Calu3 (cell line): ENCODE measurements at places on chromosomes 12 and 14.

- H3K36me3 ChIP-seq: peaks cover 25% of the 10 kb centered on the region
- no peak for DNase-seq
- H3K4me1 ChIP-seq: peaks cover 46% of the 10 kb centered on the region
- H3K27ac ChIP-seq: no peak overlapping the region
Measured at GRCh38 chr12:51954561-51955361, 3.3 kb downstream of the ACVR1B start.

DNA sequence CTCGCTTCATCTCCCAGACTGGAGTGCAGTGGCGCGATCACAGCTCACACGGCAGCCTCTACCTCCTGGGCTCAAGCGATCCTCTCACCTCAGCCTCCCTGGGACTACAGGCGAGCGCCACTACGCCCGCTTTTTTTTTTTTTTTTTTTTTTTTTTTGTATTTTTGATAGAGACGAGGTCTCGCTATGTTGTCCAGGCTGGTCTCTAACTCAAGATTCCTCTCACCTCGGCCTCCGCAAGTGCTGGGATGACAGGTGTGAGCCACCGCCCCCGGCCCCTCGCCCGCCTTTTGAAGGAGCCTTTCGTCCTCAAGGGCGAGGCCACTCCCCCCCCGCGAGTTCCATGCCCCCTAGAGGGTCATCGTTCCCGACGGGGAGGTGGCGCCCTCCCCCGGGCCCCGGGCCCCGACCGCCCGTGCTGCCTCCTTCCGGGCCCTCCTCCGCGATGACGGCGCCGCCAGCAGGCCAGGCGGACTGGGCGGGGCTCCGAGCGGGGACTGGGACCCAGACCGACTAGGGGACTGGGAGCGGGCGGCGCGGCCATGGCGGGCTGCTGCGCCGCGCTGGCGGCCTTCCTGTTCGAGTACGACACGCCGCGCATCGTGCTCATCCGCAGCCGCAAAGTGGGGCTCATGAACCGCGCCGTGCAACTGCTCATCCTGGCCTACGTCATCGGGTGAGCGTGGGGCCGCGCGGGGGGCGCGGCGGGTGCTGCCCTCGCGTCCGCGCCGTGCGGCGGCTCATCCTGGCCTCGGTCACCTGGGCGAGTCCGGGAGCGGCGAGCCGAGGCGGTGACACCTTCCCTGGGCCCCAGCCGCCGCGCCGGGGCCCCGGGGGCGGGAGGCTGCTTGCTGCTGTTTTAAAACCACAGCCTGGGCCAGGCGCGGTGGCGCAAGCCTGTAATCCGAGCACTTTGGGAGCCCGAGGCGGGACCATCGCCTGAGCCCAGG lies at the start of gene P2RX4:
P2RX4 (plus strand) TSS at position 506 of the 949 bp plus-strand sequence; CDS start at position 542, 36 bp downstream.
- peak within 1 kb of the TSS; percentile 66 for H3K27ac ChIP-seq
- H3K27me3 ChIP-seq: no peaks in the 10 kb centered on the region
- H3K36me3 ChIP-seq: peaks cover 16% of the 10 kb centered on the region
- peak; percentile 92 for DNase-seq

- no peaks in the 10 kb centered on the region for H3K27me3 ChIP-seq
- peaks cover 8% of the 10 kb centered on the region for H3K4me1 ChIP-seq
- no peaks in the 10 kb centered on the region for H3K36me3 ChIP-seq
Measured at GRCh38 chr12:89977405-89978085, 268.9 kb upstream of the ATP2B1 start.

DNA sequence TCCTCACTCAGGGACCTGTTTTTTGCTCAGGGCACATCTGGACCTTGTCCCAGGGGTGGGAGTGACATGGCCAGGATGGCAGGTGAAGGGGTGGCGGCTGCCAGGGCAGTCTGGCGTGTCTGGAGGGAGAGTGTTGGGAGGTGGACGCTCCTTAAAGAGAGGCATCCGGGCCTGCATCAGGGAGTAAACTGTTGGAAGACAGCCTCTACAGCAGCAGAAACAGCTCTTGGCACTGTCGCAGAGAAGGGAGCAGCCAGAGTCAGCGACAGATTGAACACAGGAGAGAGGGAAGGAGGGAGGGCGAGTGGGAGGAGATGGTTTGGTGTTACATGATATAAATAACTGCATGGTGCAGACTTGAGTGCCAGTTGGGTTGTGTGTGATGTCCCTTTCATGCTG lies 52.8 kb downstream of the IGF1 start:
- no peak for DNase-seq
- no peaks in the 10 kb centered on the region for H3K27me3 ChIP-seq
- no peaks in the 10 kb centered on the region for H3K36me3 ChIP-seq

GRCh38 chr12:132066345-132066685 lies 77.8 kb downstream of the DDX51 start:
- H3K27me3 ChIP-seq: no peaks in the 10 kb centered on the region
- DNase-seq: no peak
- peaks cover 38% of the 10 kb centered on the region for H3K36me3 ChIP-seq
- H3K4me3 ChIP-seq: no peak overlapping the region
- H3K4me1 ChIP-seq: no peaks in the 10 kb centered on the region

GRCh38 chr14:67573228-67574010 lies 26.6 kb downstream of the PIGH start:
- H3K27me3 ChIP-seq: no peaks in the 10 kb centered on the region
- H3K36me3 ChIP-seq: no peaks in the 10 kb centered on the region
- H3K4me3 ChIP-seq: no peak overlapping the region
- H3K27ac ChIP-seq: no peak overlapping the region

GRCh38 chr12:19891936-19892591 lies 452.8 kb downstream of the AEBP2 start:
- no peak overlapping the region for H3K27ac ChIP-seq
- no peak overlapping the region for H3K4me3 ChIP-seq
- no peaks in the 10 kb centered on the region for H3K36me3 ChIP-seq
- no peak for DNase-seq
- H3K27me3 ChIP-seq: no peaks in the 10 kb centered on the region

DNA sequence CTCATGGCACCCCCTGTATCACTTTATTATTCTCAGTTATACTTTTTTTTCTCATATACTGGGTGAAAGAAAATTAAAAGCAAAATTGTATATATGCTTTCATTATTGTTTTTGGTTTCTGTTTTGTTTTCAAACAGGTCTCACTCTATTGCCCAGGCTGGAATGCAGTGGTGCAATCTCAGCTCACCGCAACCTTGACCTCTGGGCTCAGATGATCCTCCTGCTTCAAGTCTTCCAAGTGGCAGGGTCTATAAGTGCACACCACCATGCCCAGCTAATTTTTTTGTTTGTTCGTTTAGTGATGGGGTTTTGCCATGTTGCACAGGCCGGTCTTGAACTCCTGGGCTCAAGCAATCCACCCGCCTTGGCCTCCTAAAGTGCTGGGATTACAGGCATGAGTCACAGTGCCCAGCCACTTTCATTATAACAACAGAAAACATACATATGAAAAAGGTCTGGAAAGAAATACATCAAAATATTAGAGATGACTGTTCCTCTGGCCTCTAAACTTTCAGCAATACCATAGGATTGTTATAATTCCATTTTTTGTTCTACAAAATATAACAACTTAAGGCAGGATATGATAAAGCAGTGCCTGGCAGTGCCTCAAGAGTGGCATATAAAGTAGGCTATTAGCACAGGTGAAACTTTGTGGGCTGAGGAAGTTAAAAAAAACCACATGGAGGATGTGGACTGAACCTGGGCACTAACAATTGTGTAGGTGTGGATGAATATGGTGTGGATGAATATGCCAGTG lies 5.8 kb upstream of the NTN4 start:
- peak overlapping the region; percentile 13 for H3K4me3 ChIP-seq
- DNase-seq: peak; percentile 48
- peaks cover 70% of the 10 kb centered on the region for H3K4me1 ChIP-seq
- H3K27me3 ChIP-seq: no peaks in the 10 kb centered on the region

DNA sequence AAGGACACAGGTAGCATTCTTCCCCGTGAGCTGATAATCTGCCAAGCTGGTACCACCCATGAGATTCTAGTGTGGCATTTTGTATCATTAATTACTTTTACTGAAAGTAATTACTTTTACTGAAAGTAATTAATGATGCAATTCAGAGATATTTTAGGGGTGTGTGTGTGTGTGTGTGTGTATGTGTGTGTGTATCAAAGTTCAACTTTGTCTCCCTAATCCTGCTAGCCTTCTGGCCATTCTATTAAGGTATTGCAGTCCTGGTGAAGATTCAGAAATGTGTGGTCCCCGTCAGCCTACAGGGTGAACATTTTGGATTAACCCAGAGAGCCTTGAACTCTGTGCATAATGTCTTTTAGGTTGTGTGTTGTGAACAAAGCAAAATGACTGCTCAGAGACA lies 310.8 kb downstream of the ZFP36L1 start:
- H3K36me3 ChIP-seq: no peaks in the 10 kb centered on the region
- peaks cover 27% of the 10 kb centered on the region for H3K4me1 ChIP-seq
- H3K27me3 ChIP-seq: no peaks in the 10 kb centered on the region
- no peak overlapping the region for H3K27ac ChIP-seq

DNA sequence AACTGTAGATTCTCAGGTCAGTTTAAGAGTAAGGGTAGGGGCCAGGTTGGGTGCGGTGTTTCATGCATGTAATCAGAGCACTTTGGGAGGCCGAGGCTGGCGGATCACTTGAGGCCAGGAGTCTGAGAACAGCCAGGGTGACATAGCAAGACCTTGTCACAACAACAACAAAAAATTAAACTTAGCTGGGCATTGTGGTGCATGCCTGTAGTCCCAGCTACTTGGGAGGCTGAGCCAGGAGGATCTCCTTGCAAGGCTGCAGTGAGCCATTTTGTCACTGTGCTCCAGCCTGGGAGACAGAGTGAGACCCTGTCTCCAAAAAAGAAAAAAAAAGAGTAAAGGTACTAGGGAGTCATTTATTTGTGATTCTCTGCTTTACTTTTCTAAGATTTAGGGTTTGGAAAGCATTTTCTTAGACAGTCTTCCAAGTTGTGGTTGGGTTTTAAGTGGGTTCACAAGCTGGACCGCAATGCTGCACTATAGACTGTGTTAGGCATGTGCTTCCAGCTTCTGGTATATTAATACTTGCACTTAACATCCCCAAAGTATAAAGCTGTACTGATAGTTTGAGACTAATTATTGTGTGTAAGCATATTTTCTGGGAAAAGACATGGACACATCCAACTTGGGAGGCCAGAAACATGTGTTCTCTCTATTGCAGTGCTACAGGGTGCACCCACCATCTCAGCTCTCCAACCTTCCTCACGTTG lies 49.1 kb upstream of the HECTD1 start:
- no peak for DNase-seq
- H3K27me3 ChIP-seq: no peaks in the 10 kb centered on the region
- no peak overlapping the region for H3K27ac ChIP-seq

DNA sequence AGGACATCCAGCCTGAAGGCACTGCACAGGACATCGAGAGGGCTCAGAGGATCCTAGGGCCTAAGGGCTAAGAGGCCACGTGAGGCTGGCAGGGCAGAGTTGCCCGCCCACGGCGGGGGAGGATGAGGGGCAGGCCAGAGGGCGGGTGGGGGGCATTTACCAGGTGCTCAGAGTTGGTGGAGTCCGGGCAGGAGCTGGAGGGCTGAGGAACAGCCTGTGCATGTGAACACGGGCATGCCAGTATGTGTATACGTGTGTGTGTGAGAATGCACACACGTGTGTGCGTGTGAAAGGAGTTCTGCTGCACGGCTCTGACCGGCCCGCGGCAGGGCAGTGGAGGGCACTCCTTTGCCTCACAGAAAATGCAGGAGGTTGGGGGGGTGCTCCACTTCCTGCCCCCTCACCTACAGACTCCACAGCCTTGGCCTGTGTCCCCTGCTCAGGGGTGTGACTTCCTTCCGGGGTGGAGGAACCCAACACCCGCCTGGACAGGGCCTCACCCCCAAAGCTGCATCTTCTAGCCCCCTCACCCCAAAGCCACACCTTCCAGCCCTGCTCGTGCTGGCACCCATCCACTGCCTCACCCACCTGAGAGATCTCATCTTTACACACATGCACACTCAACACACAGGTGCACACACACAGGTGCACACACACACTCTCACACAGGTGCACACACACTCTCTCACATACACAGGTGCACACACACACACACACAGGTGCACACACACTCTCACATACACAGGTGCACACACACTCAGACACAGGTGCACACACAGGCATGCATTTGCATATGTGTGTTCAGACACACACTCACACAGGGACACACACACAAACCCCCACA lies 11.8 kb upstream of the GPR132 start:
- no peak overlapping the region for H3K4me3 ChIP-seq
- H3K4me1 ChIP-seq: peaks cover 10% of the 10 kb centered on the region
- peaks cover 34% of the 10 kb centered on the region for H3K27me3 ChIP-seq
- DNase-seq: no peak

DNA sequence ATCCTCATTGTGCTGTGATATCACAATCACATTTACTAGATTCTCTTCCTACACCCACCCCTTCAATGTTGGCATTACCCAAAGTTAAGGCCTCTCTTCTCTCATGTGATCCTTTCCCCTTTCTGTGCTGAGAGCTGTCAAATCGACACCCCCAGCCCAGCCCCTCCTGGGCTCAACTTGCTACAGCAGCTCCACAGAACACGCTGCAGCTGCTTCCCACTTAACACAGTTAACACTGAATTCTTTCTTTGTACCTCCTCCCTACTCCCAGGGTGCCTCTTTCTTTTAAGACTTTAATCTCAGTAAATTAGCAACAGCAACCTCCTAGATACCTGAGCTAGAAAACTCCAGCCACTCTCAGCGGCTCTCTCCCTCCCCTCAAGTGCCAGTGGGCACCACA lies 17.8 kb downstream of the SPTB start:
- H3K4me1 ChIP-seq: no peaks in the 10 kb centered on the region
- no peak overlapping the region for H3K27ac ChIP-seq
- no peaks in the 10 kb centered on the region for H3K36me3 ChIP-seq

DNA sequence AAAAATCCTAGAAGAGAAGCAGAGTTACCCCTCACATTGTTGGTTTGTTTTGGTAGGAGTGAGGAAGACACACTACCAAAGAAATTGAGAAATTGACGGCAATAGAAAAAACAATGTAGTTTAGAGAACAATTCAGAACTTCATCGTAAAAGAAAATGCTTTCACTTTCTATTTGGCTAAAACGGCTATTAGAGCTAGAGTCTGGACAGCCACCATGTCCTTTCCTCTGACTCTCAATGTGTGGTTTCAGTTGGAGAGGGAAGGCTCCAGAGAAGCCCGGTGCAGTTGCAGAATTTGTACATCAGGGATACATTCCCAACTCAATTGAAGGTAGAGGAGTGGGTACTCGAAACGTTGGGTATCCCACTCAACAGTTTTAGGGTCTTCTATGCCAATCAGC lies 535.3 kb downstream of the GALC start:
- no peak for DNase-seq
- H3K36me3 ChIP-seq: no peaks in the 10 kb centered on the region
- no peaks in the 10 kb centered on the region for H3K27me3 ChIP-seq
- H3K4me3 ChIP-seq: peak overlapping the region; percentile 58

- H3K4me1 ChIP-seq: peaks cover 20% of the 10 kb centered on the region
- DNase-seq: no peak
- no peak overlapping the region for H3K27ac ChIP-seq
- no peaks in the 10 kb centered on the region for H3K36me3 ChIP-seq
- no peak overlapping the region for H3K4me3 ChIP-seq
Measured at GRCh38 chr14:55019968-55020554, 6.8 kb downstream of the WDHD1 start.

- DNase-seq: no peak
- no peaks in the 10 kb centered on the region for H3K4me1 ChIP-seq
- peaks cover 45% of the 10 kb centered on the region for H3K36me3 ChIP-seq
- H3K27ac ChIP-seq: no peak overlapping the region
- no peak overlapping the region for H3K4me3 ChIP-seq
- no peaks in the 10 kb centered on the region for H3K27me3 ChIP-seq
Measured at GRCh38 chr12:116968986-116969385, 58.2 kb downstream of the FBXW8 start.
